ENCODE measurements at places on chromosomes 11 and 22.

DNA sequence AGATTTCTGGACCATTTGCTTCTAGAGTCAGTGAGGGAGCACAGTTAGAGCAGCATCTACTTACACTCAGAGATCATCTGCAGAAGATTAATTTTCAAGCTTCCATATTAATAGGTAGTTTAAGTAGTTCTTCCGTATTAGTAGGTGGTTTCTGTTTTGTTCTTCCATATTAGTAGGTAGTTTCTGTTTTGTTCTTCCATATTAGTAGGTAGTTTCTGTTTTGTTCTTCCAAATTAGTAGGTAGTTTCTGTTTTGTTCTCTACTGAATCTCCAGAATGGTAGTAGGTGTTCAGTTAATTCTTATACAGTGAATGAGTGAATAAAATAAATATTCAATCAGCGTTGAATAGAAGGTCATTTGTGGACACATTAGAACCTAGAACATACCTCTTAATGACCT lies 175.7 kb downstream of the TMEM135 start:
- no peak for DNase-seq

- DNase-seq, result no peak
Measured at GRCh38 chr11:117883063-117883462, 6.6 kb upstream of the FXYD6 start.

DNA sequence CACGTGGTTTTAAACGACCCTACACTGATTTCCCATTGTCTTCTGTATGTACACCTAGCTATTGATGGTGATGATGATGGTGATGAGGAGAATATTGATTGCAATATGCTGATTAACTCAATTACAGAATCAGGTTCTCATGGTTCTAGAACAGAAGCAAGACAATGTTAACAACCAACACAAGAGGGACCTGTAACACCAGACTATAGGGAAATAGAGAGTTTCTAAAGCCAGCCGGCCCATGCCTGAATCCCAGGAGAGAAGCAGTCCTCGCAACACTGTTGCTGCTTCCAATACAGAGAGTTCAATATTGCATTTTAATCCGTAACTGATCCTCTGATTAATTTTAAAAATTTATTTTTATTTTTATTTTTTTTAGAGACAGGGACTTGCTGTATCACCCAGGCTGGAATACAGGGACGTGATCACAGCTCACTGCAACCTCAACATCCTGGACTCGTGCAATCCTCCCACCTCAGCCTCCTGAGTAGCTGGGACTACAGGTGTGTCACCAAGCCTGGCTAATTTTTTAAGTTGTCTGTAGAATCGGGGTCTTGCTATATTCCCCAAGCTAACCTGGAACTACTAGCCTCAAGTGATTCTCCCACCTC lies 22.2 kb upstream of the UBASH3B start:
- no peak for DNase-seq

GRCh38 chr11:22079133-22079872 lies 113.6 kb upstream of the ANO5 start:
- no peak for DNase-seq

- no peak for DNase-seq
Measured at GRCh38 chr11:103170865-103171264, 61.6 kb downstream of the DYNC2H1 start.

- DNase-seq, result no peak
Measured at GRCh38 chr11:105589346-105589745, 20.5 kb upstream of the GRIA4 start.

Data from CD8-positive, alpha-beta T cell (primary cell).